Osteoblast (primary cell): ENCODE measurements at places on chromosomes 13 and 19. TPM values are rescaled to one million over a fixed set of nuclear protein-coding genes. Genes with fewer than 3 reads are reported as not detected.

The PLVAP gene
- not detected in 2 replicates for total RNA-seq

The CEACAM7 gene
- not detected in 2 replicates for total RNA-seq

The GNG7 gene
- total RNA-seq = 0.29 and 0.72 TPM in 2 replicates

DNA sequence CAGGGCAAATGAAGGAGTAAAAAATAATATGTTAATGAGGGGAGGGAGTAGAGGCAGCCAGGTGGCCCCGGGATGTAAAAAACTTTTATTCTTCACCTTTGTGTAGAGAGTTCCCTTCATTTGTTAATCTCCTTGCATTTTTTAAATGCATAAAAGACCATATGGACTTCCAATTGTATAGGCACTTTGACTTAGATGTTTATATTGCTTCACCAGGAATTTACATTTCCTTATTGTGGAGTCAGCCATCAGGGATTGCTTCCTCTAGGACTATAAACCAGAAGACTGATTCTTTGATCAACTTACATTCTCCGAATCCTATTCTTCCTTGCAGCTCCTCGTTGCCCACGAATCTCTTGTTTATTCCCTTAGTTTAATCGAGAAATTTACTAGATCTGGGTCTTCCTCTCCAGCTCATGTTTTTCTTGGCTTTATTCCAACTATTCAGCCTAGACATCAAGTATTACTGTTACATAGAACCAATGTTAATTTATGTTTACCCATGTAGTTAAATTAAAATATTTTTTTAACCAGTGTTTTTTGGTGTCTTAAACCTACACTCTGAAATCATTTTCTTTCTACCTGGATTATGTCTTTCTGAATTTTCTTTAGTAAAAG, 1187.0 kb upstream of the SLC10A2 start:
- DNase-seq = no peak

- no peak for DNase-seq
Measured at GRCh38 chr13:59879281-59879680, 284.4 kb downstream of the DIAPH3 start.

- no peak for DNase-seq
Measured at GRCh38 chr19:39817888-39818561, 15.9 kb downstream of the DYRK1B start.

- no peak for DNase-seq
Measured at GRCh38 chr13:46206143-46206542, 5.6 kb upstream of the LRRC63 start.

GRCh38 chr13:51396352-51396751, 56.5 kb downstream of the INTS6 start:
- DNase-seq = peak; percentile 39

DNA sequence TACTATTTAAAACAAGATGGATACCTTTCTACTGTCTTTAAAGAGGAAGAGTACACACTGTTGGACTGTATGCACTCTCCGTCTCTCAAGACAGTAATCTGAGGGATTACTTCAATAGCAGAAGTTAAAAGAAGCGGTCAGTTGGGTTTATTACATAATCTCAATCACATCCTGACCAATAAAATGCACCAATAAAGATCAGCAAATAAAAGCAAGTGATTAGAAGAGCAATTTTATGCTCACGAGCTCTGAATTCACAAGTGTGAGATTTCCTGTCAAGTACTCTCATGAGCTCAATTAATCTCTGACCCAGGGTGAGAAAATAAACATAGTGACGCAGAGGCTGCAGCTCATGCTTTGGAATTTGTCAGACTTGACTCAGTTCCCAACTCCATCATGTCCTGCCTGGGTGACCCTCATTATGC, 12.2 kb downstream of the ABCC4 start:
- DNase-seq = peak; percentile 64

DNA sequence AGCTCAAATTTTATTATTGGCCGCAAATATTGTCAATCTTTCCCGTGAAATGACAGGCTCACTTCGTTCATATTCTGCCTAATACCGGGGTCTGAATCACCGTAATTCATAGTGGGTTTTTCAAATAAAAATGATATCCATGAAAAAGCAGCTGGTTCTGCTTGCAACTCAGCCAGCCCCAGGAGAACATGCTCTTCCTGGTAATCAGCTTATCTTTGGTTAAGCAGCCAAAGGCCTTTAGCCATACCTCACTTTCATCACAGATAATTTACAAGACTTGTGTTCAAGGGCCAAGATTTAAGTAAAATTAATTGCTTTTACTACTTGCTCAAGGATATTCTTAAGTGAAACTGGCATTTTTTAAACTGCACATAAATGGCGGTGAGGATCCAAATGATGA, 22.5 kb downstream of the RNASEH2B start:
- no peak for DNase-seq

DNA sequence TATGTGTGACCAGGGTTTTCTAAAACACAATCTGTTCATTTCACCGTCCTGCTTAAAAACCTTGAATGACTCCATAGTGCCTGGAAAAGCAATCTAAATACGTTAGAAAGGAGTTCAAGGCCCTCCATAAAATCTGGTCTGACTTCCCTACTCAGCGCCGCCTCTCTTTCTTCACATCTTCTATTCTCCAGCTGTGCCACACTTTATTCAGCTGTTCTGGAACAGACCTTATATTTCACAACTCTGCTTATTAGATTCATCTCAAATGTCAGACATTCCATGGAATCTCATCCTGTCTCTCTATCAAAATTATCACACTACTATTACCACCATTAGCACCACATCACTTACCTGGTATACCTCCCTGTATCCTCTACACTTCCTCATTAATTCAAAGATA, 19.8 kb upstream of the SPART start:
- DNase-seq = no peak

DNA sequence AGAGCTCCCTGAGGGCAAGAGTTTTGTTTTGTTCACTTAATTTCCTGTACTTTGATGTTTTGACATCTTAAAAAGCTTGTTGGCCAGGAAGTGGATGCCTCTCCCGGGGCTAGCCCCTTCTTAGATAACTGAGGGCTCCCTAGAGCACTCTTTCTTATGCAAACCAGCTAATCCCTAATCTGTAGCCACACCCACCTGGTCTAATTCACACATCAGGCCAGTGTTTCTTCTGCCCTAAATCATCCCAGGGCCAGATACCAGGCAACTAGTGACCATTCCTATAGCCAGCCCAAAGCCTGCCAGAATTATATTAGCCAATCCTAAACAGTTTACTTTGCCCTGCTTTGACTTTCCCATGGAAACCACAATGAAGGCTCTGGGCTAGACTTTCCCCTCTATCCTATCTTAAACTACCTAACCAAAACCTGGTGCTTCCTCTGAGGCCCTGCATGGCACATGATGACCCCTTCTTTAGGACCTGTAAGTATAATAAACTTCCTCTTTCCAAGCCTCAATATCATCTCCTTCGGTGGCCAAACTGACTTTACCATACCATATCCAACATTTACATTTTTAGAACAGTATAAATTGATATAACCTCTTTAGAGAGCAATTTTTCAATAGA, 24.8 kb downstream of the WBP4 start:
- peak; percentile 34 for DNase-seq

- peak; percentile 35 for DNase-seq
Measured at GRCh38 chr19:35313587-35313986, 15.4 kb upstream of the CD22 start.

DNA sequence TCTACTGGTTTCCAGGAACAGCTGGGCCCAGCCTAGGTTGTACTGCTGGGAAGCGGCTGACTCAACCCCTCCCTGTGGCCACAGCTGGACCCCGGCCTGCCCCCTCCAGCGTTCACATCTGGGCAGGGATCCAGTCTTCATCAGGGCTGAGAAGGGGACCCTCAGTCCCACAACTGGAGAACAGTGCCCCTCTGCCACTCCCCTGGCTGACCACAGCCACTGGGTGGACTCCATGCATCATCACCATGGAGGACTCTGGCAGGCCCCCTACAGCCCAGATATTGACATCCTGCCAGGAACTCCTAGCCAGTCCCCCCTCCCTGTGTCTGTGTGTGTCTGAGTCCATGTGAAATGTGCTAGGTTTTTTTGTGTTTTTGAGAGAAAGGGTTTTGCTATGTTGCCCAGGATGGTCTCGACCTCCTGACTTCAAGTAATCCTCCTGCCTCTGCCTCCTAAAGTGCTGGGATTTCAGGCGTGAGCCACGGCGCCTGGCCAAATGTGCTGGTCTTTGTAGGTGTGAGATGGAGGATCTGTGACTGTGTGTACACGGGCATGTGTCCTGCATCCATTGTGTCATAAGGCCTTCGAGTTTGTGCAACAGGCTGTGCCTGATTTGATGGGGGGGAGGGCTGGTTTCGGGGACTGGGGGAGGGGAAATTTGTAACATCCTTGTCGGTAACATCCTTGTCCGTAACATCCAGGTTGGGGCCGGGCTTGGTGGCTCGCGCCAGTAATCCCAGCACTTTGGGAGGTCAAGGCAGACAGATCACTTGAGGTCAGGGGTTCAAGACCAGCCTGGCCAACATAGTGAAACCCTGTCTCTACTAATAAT, 4.0 kb upstream of the HOOK2 start:
- DNase-seq = peak; percentile 97

- DNase-seq = no peak
Measured at GRCh38 chr13:53090461-53090860, 61.8 kb downstream of the OLFM4 start.

GRCh38 chr19:7858109-7858770, 15.9 kb downstream of the PRR36 start:
- peak; percentile 77 for DNase-seq

DNA sequence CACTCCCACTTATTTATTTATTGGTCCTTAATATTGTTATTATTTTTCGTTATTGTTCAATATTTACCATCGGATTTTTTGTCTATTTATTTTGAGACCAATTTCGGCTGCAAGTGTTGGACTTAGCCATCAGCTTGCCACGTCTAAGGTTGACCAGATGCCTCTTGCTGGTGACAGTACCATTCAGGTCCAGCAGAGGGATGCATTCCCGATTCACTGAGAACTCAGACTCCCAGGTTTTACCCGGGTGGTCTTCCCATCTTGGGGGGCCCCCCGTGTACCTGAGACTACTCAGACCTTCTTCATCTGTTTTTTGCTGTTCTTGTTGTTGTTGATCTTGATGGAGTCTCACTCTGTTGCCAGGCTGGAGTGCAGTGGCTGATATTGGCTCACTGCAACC, 1435.2 kb downstream of the UQCRFS1 start:
- no peak for DNase-seq

- peak; percentile 87 for DNase-seq
Measured at GRCh38 chr13:110916301-110917142, 1.7 kb upstream of the ANKRD10 start.
